Sigmoid colon (tissue), 7 donors: ENCODE measurements at places on chromosomes 12 and 14. TPM values are rescaled to one million over a fixed set of nuclear protein-coding genes. Genes with fewer than 3 reads are reported as not detected.

STYK1 gene
- 0.54 TPM for total RNA-seq

DNA sequence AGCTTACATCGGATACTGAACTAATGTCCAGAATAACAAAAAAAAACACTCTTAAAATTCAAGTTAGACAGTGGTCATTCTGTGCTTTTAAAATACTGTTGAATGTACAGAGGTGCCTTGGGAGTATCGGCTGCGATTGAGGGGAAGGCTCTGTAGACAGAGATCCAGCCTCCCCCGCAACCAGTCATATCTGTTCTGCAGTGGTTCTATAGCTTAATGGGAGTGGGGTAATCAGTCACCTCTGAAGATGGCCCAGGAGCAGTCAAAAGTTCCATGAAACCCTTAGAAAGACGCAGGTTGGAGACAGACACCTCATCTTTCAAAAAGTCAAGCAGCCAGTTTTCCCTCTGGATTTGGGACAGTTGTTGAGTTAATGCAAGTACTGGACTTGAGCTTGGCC lies 1486.6 kb upstream of the TMEM132C start:
- no peak for DNase-seq

GRCh38 chr14:71491931-71492330 lies 440.3 kb upstream of the RGS6 start:
- no peak for DNase-seq

DNA sequence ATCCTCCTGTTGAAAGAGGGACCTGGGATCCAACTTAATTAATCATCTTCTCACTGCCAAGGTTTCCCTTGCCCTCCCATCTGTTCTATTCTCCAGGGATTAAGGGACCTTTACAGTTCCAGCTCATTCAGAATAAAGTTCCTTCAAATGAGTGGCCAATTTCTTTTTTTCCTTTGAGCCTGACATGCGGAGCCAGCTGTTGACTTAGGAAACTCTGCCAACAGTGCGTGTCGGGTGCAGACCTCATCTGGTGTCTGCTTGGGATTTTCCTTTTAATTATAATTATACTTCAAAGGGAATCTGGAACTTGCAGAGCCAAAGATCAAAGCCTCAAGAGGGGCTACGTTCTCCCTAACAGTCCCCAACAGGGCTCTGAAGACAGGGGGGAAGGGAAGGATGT lies 64.8 kb downstream of the CCDC60 start:
- no peak for DNase-seq

DNA sequence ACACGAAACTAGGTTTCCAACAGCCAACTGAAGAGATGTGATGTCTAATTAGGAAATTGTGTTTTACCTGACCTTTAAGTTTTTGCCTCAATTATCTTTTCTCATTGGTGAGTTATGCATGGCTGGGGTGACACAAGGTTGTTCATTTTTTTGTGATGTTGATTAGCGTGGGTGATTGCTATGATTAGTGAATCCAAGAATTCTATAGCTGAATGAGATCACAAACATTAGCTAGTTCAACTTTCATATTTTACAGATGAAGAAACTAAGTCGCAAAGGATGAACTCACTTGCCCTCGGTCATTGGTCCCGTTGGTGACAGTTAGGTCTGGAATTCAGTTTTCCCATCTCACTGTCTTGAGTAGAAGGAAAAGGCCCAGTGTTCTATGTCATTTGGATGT lies 32.6 kb upstream of the LMNTD1 start:
- DNase-seq: no peak

GRCh38 chr12:6177642-6178358 lies 22.4 kb upstream of the CD9 start:
- DNase-seq: no peak

- no peak for DNase-seq
These were observed 39.1 kb upstream of the ESRRB start for GRCh38 chr14:76336876-76337275.

- no peak for DNase-seq
These were observed 9.2 kb upstream of the COX6A1 start for GRCh38 chr12:120428597-120429229.

DNA sequence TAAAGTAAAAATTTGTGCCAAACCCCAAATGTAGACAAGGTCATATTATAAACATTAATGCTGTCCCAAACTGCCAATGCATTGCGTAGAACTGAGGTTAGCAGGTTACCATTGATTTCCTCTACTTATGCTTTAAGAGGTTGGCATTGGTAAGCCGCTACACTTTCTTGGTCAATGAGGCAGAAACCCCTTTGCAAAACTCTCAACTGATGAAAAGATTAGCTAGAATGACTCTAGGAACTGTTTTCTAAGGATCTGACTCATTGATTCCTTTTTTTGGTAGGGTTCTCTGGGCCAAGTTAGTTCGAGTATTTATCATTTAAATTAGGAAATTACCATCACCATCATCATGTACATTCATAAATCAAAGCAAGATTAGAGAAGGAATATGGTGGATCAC lies 44.6 kb downstream of the HMGA2 start:
- DNase-seq: no peak

DPY19L2 gene
- total RNA-seq: 26.6 TPM

BCAT1 gene
- total RNA-seq: 20.2 TPM

DNA sequence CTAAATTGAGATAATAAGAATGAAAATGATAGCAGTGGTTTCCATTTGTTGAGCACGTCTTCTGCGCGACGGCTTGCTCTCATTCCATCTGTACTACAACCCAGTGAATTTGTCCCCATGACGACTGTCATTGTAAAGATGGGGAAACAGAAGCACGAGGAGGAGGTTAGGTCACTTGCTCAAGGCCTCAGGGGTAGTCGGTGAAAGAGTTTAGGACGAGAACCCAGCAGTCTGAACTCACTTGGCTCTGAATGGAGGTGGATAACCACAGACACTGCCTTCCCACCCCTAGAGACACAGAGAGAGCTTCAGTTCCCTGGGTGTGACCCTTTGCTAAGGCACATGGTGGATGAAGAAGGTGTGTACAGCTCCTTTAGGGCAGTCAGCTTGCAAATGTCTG lies 30.9 kb upstream of the PLEKHG3 start:
- no peak for DNase-seq

DNA sequence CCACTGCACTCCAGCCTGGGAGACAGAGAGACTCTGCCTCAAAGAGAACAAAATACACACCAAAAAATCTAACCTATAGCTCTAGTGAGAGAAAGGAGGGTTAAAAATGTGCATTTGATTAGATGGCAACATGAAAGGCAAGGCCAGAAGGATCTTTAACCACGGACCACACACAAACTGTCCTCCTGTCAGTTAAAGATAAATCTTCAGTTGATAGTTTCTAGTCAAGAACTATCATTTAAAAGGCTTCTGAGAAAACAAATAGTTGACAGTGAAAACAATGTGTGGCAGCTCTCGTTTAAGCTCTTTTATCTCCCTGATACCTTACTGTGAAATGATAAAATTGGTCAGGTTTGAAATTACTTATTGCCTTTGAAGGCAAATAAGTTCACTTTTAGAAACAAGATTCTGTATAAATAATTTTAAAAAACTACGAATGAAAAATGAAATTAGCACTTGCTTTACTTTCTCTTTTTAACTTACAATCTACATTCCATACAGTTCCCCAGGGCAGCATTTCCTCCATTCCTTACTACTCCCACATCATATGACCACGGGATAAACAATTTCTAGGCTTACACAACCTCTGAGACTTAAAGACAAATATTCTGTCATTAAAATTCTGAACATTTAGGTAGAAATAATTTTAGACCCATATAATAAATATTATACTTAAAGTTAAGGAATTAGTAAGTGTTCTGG lies 71.4 kb upstream of the GNPNAT1 start:
- no peak for DNase-seq

DNA sequence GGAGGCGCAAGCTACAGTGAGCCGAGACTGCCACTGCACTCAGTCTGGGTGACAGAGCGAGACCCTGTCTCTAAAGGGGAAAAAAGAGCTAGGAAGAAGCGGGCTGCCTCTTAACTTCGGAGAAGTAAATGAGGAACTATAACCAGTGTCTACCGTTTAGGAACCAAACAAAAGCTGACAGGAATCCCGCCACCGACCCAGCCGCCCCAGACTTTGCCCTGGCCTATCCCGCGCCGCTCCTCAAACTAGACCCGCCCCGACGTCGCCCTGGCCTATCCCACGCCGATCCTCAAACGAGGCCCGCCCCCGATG lies 568 bp upstream of the SIVA1 start:
- no peak for DNase-seq

DNA sequence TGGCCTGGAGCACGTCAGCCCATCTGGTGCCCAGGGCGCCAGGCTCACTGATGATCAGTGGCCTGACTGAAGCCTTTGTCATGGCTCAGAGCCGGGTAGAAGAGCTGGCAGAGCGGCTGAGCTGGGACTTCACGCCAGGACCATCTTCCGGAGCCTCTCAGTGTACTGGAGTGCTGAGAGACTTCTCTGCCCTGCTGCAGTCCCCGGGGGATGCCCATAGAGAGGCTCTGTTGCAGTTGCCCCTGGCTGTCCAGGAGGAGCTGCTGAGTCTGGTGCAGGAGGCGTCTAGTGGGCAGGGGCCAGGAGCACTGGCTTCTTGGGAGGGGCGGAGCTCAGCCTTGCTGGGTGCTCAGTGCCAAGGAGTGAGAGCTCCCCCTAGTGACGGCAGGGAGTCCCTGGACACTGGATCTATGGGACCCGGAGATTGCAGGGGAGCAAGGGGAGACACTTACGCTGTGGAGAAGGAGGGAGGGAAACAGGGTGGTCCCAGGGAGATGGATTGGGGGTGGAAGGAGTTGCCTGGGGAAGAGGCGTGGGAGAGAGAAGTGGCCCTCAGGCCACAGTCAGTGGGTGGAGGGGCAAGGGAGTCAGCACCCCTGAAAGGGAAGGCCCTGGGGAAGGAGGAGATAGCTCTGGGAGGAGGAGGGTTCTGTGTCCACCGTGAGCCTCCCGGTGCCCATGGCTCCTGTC lies 2.0 kb downstream of the KHNYN start:
- peak; percentile 95 for DNase-seq

DNA sequence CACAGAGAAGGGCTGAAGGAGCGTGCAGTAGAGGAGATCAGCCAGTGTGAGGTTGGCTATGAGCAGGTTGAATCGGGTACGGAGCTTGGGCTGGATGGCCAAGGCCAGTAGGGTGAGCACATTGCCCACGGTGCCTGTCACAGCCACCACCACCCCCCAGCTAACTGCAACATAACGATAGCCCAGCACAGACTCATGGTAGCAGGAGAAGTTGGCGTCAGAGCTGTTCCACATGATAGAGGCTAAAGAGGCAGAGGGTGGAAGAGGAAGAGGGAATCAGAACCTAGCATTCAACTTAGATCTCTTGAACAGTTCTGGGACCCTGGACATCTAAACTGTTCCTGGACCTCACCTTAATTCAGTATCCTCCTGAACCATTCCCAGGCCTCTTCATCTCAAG lies 668 bp downstream of the GPR84 start:
- no peak for DNase-seq

- DNase-seq: no peak
These were observed 126.8 kb upstream of the NCOR2 start for GRCh38 chr12:124694250-124694649.

- DNase-seq: no peak
These were observed 190.2 kb upstream of the AMIGO2 start for GRCh38 chr12:47269916-47270315.

ADGRD1 gene
- total RNA-seq: 16.9 TPM

MYL2 gene
- not detected for total RNA-seq

DNA sequence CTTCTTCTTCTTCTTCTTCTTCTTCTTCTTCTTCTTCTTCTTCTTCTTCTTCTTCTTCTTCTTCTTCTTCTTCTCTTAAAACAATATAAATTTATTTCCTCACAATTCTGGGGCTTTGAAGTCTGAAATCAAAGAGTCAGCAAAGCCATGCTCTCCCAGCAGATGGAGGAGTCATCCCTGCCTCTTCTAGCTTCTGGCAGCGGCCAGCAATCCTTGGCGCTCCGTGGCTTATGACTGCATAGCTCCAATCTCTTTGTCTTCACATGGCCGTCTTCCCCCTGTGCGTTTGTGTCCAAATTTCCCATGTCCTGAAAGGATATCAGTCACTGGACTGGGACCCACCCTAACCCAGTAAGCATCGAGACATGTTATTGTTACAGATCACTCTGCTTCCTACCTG lies 22.9 kb downstream of the KCNA1 start:
- DNase-seq: no peak

DNA sequence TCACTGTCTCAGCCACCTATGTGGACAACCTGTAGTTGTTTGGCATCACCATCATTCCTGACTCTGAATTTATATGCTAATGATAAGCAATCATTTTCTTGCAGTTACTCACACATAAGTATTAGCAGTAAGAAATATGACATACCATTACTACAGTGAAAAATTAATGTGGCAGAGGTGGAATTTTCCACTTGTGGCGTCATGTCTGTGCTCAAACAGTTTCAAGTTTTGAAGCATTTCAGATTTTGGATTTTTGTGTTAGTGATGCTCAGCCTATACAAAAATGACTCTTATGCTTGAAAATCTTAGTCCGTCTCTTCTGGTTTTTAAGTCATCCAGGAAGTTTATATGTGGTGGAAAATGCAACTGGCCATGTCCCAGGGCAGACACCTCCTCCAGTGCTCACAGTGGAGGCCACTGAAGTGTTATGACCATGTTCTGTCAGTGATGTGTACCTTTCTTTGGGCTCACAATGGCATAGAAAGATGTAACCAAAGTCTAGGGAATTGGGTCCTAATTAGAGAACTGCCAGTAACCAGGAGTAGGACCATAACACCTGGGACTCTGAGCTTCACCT lies 220.6 kb downstream of the SYT1 start:
- no peak for DNase-seq

SIX6 gene
- not detected for total RNA-seq

CLEC4E gene
- total RNA-seq: 5.3 TPM

ANG gene
- 44.4 TPM for total RNA-seq

GRCh38 chr12:38775457-38775856 lies 129.9 kb downstream of the CPNE8 start:
- no peak for DNase-seq

GRCh38 chr12:22640851-22641250 lies 15.9 kb downstream of the ETNK1 start:
- no peak for DNase-seq

PACS2 gene
- 48.2 TPM for total RNA-seq

DNA sequence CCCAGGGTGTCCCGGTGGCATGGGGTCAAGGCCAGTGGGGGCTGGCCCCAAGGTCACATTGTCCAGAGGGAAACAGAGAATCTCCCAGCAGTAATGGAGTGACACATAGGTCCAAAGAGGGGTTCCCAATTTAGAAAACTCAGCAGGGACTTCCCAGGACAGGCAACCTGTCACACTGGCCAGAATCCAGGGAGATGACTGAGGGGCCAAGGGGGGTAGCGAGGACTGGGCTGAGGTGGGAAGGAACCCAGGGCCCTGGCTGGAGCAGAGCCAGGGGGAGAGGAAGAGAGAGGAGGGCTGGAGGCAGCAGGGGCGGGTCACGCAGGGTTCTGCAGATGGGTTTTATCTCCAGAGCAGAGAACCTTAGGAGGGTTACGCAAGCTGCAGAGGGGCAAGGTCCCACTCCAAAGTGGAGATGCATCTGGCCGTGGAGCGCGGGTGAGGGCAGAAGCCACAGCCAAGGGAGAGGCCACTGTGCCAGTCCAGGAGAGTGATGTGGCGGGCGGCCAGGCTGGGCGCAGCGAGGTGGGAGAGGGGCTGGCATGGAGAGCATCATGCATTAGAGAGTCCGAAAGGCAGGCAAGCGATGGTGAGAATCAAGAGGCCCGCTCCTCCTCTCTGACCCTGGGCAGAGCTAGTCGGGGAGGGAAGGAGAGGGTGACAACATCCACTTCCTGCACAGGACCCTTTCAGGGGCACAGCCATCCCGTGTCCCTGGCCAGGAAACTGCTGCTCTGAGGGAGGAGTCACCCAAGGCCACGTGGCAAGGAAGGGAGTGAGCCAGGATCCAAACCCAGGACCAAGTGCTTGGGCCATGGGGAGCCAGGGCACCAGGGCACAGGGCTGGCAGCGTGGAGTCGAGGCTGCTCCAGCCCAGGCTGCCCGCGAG lies 29.0 kb downstream of the NCOR2 start:
- DNase-seq: no peak

ZFC3H1 gene
- total RNA-seq: 42.8 TPM
